G401 (cell line): ENCODE measurements at places on chromosomes 7 and 10. TPM values are rescaled to one million over a fixed set of nuclear protein-coding genes. Genes with fewer than 3 reads are reported as not detected.

Gene FKBP6
- not detected in 2 replicates for total RNA-seq

Gene HOXA9
- 66.5 and 71.2 TPM in 2 replicates for total RNA-seq

Gene LEP
- not detected in 2 replicates for total RNA-seq

Gene POMZP3
- not detected in 2 replicates for total RNA-seq

Gene SPDYE9
- total RNA-seq: not detected in 2 replicates
